ENCODE measurements at places on chromosomes 4 and X.

- no peak for DNase-seq
Observed at GRCh38 chrX:104987063-104987462, 233.4 kb downstream of the TEX13A start.

- DNase-seq = no peak
Observed at GRCh38 chr4:158835226-158836001, 66.6 kb downstream of the FNIP2 start.

GRCh38 chr4:156672492-156673305, 298.9 kb downstream of the PDGFC start:
- DNase-seq = no peak

- DNase-seq = no peak
Observed at GRCh38 chrX:24648495-24648894, 1.3 kb upstream of the PCYT1B start.

- no peak for DNase-seq
Observed at GRCh38 chrX:19750783-19751467, 136.5 kb downstream of the SH3KBP1 start.

Data from stimulated activated CD4-positive, alpha-beta T cell treated with anti-CD3 and anti-CD28 coated beads, Interleukin-1b, Interleukin-23, amount 100 ng/mL, for 1 hour (primary cell).